ENCODE measurements at places on chromosomes 1 and 21. TPM values are rescaled to one million over a fixed set of nuclear protein-coding genes. Genes with fewer than 3 reads are reported as not detected.

The SLC30A2 gene
- not detected for total RNA-seq

DNA sequence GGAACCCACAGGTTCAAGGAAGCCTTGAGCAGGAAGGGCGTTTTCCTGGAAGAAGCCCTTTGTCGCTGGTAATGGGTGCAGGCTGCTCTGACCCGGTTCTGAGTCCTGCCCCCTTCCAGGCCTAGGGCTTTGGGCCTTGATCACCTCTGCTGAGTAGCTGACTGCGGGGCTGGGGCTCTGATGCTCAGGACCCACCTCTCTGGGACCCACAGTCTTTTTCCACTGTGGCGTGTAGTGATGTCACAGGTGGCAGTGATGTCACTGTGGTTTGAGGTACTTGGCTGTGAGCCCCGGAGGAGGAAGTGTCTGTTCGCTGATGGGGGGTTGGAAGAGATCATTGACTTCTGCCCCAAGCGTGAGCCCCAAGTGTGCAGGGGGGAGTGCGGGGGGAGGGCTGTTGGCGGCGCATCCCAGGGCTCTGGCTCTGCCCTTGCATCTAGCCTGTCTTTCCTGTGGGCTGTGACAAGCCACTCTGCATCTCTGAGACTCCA is 6.9 kb downstream of the TNFRSF1B start:
- DNase-seq: peak; percentile 97

- no peak for DNase-seq
Observed at GRCh38 chr1:89363638-89364536, at the start of gene GBP6. TSS of gene GBP6 (plus strand) at chr1:89364059. CDS start at chr1:89368552, 4,493 bp downstream.

DNA sequence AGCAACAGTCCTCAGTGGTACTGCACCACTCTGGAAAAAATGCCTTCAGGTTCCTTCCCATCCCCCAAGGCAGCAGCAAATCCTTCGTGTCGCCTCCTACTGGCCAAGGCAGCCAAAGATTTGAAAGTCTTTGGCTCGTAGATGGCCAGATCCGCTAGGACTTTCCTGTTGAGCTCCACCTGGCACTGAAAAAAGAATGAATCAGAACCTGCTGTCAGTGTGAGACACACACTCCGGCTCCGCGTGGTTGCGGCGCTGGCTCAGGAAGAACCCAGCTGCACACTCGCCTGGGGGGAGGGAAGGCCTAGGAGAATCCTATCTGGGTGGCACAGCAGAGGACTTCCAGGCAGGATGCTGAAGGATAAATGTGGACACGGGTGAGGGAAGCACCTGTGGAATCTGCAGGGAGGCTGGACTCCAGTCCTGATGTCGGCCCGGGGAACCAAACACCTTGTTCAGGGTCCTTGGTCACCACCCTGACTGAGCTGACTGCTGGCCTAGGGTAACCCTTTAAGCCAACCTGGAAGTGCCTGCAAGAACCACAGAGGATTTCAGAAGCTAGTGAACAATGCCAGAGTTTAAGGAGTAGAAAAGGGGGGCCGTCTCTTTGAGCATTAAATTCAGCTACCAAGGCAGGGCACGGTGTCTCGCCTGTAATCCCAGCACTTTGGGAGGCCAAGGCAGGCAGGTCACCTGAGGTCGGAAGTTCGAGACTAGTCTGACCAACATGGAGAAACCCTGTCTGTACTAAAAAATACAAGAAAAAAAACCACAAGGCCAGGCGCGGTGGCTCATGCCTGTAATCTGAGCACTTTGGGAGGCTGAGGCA is 3.2 kb upstream of the CCNL2 start:
- peak; percentile 48 for DNase-seq

DNA sequence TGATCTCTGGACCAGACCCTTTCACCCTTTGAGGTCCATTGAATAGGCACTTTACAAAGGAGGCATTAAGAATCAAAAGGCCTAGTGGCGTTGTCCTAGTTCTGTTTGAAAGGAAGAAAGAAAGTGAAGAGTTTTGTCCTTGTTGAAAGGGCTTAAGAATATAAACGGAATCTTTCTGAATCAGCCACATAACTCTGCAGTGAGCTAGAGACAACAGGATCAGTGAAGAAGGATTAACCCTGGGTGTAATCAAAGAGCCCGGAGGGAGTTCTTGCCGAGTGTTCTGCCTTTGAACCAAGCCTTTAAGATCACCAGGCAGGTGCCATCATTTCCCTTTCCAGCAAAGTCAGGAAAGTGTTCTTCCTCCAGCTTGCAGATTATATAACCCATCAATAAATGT is 54.8 kb upstream of the CNTN2 start:
- no peak for DNase-seq

The OR2T4 gene
- not detected for total RNA-seq

DNA sequence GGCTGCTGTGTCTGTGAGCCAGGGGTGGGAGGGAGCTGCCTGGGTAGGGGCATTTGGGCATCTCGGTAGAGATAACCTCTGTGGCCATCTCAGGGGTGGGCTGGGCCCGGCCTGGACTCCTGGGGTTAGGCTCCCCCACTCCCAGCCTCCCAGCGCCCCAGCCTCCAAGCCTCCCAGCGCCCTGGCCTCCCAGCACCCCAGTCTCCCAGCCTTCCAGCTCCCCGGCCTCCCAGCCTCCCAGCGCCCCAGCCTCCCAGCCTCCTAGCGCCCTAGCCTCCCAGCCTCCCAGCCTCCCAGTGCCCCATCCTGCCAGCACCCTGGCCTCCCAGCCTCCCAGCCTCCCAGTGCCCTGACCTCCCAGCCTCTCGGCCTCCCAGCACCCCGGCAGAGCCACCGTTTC is 85.1 kb upstream of the TTC34 start:
- no peak for DNase-seq

DNA sequence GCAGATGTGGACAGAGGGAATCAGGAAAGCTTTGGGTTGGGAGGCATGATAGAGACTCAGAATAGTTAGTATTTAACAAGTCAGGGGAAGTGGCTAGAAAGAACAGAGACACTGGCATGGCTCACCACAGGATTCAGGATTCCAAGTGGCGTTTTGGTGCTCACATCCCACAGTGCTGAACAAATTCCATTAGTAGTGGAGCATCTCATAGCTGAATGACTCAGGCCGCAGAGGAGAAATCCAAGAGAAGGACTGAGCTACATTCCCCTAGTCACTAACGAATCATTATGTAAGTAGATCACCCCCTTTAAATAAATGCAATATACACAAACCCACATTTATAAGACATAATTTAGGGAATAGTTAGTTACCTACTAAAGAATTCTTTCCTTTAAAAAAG is 5.0 kb upstream of the KCNJ9 start:
- no peak for DNase-seq

DNA sequence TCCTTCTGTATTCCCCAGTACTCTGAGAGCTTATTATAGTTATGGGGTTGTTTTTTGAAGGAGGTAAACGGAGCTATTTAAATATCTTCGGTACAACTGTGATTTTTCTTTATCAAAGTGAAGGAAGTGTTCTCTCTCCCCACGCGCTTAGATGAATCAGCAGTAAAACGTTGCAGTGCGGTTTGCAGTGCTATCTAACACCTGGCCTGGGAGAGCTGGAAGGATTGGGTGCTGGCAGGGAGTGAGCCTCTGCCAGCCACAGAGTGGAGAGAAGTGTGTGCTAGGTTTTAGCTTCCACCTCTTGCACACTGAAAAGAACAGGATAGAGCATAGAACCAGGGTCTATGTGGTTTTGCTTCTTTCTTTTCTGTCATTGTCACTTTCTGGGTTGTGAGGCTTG is 165.9 kb downstream of the SDCCAG8 start:
- DNase-seq: peak; percentile 73

The TCHHL1 gene
- not detected for total RNA-seq

DNA sequence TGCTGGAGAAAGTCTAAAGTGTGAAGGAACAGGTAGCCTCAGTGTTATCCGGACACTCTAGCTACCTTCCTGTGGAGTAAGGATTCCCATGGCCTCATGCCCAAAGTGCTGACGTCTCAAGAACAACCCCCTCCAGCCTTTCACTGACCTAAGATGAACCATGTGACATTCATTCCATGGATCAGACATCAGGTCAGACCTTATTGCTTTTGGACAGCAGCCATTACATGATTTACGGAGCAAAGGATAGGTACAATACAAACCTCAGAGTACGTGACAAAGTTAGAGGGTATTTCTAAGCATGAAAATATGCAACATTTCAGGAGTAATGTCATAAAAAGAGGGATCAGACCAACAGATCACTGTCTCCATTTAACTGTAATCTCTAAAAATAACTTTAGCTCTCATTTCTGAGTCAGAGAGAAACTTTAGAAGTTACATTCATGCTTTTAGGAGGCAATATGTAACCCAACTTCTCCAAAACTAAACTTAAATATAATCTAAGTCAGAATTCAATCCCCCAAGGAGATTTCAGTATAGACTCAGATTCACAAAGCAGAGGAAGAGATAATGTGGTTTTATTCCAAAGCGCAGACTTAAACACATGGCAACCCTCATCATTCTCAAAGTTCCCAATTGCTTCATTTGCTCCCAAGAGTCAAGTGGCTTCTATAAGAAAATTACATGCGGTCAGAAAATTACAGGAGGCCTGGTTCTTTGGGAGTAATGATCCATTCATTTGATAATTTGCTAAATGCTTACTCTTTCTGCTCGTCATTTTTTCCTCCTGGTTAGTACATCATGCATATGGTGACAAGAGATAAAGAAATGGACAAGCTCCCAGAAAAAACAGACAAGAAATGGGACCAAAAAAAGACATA is 280.4 kb downstream of the SETD4 start:
- no peak for DNase-seq
